ENCODE measurements at places on chromosomes 7 and 10. TPM values are rescaled to one million over a fixed set of nuclear protein-coding genes. Genes with fewer than 3 reads are reported as not detected.

DNA sequence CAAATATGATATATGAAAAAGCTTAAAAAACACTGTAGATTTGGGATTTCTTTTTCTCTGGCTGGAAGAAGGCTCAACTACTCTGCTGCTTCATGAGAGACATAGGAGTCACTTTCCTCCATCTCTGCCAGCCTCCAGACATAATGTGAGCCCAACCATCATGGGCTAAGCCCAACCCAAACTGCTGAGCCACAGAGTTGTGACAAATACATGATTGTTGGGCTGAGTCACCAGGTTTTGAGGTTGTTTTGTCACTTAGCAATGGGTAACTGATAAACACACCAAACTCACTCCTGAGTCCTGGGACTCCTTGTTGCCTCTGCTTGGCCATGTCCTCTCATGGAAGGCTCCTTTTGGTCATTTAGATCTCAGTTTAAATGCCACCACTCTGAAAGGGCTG, 381.8 kb upstream of the FZD8 start:
- no peak overlapping the region for H3K27ac ChIP-seq
- H3K36me3 ChIP-seq: no peaks in the 10 kb centered on the region
- no peaks in the 10 kb centered on the region for H3K4me1 ChIP-seq
- H3K27me3 ChIP-seq: no peaks in the 10 kb centered on the region
- no peak for DNase-seq
- H3K4me3 ChIP-seq: no peak overlapping the region

- no peak for DNase-seq
- H3K4me1 ChIP-seq: no peaks in the 10 kb centered on the region
- no peaks in the 10 kb centered on the region for H3K27me3 ChIP-seq
- no peak overlapping the region for H3K4me3 ChIP-seq
- no peaks in the 10 kb centered on the region for H3K36me3 ChIP-seq
- H3K27ac ChIP-seq: no peak overlapping the region
These were observed 156.3 kb downstream of the CCDC71L start for GRCh38 chr7:106504645-106505044.

GRCh38 chr7:38178695-38179344, 775 bp downstream of the STARD3NL start:
- peak overlapping the region; percentile 91 for H3K27ac ChIP-seq
- no peaks in the 10 kb centered on the region for H3K36me3 ChIP-seq
- peak overlapping the region; percentile 73 for H3K4me3 ChIP-seq
- DNase-seq: no peak

DNA sequence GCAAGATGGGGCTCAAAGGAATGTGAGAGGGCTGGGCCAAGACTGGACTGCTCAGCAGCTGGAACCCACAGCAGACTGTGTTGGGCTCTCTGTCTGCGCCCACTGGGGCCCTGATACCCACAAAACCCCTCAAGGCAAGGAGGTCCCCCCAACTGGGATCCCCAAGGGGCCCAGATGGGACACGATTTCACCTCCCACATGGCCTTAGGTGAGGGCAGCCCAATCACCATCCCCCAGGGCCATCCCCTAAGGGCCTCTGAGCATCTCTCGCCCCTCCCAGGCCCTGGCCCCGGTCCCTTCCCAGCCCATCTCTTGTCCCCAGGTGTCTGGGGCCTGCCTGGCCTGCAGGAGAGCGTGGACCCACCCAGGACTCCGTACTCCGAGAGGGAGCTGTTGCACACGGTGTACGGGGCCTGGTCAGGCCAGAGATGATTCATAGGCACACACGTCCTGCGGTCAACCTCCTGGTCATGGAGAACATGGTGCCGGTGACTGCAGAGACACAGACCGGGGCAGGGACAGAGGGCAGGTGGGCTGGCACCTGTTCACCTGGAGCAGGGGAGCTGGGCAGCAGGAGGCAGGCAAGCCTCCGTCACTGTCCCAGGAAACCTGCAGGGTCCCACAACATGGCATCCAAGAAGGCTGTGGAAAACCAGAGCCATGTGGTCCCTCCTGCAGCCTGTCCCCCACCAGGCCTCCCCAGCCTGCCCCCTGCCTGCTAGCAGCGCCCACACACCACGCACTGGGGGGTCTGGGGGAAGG, 21.6 kb downstream of the OGDHL start:
- H3K36me3 ChIP-seq: peaks cover 47% of the 10 kb centered on the region
- no peaks in the 10 kb centered on the region for H3K4me1 ChIP-seq
- no peak for DNase-seq
- no peaks in the 10 kb centered on the region for H3K27me3 ChIP-seq

- no peaks in the 10 kb centered on the region for H3K4me1 ChIP-seq
- no peak overlapping the region for H3K27ac ChIP-seq
- no peak for DNase-seq
- H3K27me3 ChIP-seq: peaks cover 6% of the 10 kb centered on the region
- no peak overlapping the region for H3K4me3 ChIP-seq
These were observed 90.9 kb downstream of the NEURL1 start for GRCh38 chr10:103584216-103585010.

PLPP4 gene
- total RNA-seq: 0.54 TPM

Measured in thyroid gland (tissue), 4 donors.